ENCODE measurements at places on chromosomes 4 and X.
A peak's percentile ranks its signal among the peaks of the same experiment; 100 is the strongest.

GRCh38 chr4:2852481-2852921 lies 8.9 kb downstream of the ADD1 start:
- DNase-seq: no peak

DNA sequence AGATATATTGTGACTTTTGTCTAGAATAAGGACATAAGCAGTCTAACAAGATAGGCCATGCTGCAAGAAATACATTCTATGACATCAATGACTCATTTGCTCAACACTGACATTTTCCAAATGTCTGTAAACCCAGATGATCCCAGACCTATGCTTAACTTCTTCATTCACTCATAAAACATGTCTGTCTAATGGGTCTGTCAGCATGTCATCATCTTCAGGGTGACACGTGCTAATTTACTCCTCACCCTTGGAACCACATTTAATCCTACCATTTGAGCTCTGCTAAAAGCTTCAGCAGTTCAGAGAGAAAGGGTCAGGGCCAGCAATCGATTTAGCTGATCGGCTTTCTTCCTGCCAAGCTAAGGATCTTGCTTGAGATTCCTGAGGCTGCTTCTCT lies 109.4 kb upstream of the MAP3K15 start:
- no peak for DNase-seq

DNA sequence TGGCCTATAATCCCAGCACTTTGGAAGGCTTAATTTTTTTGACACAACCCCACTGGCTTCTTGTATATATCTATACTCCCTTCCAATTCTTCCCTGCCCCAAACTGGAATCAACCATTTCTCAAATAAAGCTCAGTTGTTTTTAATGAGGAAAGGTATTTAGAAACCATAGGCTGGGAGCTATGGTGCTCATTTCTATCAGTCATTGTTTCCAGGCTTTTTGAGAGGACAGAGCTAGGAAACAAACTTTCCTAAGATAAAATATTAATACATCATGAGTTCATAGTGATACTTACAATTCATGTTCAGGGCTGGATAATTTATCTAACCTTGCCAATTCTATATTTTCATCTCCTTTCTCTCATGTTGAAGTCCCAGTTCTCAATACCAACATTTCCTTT lies 50.3 kb downstream of the BCOR start:
- no peak for DNase-seq

DNA sequence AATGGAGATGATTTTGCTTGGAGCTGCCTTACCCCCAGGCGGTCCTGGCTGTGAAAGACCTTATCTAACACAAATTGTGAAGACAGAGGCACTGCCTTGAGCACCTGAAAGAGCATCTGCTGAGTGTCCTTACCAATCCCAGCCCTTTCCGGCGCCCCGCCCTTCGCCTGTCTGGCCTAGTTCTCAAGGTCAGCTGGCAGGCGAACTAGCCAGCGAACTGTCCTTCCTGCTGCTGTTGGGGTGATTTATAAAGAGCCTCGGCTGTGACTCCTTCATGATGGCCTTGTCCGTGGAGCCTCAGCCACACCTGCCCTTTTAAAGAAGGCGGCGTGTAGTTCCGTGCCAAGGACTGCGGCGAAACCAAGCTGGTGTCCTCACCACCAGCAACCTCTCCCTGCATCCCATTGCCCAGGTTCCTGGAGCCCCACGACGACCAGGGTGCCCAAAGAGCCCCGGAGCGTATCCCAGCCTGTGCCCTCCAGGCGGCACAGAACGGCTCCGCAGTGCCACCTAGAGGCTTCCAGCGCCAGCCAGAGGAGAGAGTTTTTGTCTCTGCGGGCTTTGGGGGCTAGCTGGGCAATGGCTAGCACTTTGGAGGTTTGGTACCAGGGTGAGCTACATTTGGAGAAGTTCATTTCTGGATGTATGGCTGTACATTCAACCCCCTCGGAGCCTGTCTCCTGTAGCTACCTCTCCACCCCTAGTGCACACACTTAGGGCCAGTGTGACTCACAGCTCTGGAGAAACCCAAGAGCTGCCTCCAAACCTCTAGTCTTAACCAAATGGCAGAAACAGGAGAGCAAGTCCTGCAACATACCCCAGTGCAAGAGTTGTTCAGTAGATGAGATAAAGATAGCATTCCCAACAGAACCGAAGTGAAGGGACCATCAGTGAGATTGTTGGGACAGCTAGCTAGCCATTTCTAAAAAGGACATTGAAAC lies 36.8 kb upstream of the VMA21 start:
- DNase-seq: peak; percentile 55

DNA sequence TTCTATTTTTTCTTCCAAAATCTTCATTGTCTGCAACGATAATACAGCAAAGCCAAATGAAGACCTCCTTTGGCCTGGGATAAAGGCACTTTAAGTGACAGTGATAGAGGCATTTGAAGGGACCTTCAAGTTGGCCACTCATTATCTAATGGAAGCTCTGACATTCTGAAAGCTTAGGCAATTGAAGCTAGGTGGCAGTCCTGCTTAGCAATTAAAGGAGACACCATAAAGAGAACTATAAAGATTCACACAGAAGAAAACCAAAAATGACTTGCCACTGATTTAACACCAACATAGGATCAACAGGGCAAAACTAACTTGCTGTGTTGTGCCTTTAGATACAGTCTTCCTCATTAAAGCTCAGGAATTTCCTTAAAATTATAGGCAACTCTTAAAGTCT lies 103.3 kb upstream of the TSPAN7 start:
- no peak for DNase-seq

DNA sequence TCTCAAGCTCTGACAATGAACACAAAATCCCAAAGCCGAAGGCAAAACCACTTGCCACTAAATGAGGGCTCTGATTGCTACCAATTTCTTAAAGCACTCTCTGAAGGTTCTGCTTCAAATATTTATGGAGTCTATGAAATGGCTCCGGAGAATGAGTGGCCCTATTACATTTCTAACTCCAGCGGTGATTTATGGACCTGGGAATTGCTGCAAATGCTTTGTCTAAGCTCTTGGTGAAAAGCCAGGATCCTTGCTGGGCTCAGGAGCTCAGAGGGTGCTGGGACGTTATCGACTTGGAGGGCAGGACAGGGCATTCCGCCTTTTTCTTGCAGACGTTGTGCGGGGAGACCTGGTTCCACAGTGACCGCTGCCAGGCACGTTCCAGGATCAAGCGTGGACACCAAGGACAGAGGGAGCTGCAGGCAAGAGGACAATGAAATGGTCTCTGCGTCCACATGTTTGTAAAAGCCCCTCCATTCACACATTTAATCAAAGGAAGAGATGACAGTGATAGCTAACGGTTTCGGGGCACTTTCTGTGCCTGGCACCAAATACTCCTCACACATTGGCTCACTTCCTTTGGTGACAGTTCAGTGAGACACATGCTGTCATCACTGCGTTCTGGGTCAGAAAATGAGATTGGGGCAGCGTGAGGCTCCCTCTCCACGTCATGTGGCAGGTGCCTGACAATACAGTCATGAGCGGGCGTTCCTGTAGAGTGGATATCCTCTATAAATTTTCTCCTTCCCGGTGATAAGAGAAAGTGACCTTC lies 58.8 kb downstream of the C4orf50 start:
- DNase-seq: no peak

DNA sequence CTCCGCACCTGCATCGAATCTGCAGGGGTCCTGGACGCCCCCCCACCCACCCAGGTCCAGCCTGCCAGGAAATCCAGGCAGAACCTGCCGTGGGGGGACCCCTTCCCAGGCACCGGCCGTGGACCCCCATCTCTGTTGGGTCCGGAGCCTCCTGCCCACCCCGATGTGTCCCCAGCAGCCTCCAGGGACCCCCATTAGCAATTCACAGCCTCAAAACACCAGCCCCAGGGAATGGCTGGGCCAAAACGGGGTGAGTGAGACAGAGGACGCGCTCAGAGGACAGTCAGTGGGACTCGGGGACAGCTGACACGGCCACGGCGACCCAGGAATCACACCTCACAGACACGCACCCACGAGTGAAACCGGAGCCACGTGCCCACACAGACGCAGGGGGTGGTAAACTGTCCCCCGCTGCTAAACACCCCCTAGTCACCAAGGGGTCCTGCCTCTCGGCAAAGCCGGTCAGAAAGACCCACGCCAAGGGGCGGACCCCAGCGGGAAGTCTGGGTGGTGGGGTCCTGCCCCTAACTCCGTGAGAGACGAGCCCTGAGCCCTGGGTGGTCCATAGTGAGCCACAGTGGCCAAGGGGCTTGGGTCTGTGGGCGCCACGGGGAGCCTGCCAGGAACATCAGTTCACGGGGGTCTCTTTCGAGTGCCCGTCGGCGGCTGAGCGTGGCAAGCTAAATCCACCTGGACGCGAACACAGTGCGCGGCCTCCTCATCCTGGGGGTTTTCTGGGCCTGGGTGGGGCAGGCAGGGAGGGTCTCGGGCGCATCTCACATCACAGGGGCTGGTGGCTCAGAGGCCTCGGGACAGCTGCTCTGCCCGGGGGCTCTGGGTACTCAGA lies 126.5 kb upstream of the NKX1-1 start:
- no peak for DNase-seq

DNA sequence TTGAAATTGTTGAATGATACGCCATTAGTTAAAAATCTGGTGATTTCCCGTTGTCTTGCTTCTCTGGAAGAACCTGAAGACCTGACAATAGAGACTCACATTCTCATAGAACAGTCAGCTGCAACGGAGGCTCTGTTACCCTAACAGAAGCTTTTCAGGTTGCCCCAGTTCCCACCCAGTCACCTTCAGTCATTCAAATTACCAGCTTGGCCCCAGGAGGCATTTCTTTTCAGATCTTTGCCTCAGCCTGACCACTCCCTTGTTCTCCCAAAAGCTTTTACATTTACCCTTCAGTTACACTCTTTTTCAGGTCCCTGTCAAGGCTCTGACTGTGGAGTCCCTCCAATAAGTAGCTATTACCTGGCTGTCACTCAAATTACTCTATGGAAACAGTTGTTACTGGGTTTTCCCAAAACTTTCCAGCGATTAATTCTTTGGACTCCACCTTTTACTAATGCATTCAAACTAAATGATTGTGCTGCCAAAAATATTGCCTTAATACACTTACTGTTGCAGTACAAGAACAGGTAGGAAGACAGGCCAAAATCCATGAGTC lies 162.2 kb upstream of the FTHL17 start:
- no peak for DNase-seq

DNA sequence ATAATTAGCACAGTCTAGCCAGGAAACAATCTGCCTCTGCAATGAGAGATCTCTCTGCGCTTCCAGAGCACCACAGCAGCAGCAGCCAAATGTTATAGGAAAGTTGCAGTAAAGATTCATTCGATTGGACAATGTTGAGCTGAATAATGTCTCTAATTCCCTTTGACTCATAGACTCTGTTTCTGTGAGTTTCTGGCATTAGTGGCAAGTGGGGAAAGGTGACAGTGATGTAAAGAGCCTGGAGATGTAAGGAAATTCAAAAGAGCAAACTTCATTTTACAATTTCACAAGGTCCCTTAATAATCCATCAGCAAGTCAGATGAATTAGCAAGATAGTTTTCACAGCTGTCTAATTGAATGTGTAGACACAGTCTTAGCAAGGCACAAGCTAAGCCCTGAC lies 184.4 kb downstream of the VEGFC start:
- no peak for DNase-seq

DNA sequence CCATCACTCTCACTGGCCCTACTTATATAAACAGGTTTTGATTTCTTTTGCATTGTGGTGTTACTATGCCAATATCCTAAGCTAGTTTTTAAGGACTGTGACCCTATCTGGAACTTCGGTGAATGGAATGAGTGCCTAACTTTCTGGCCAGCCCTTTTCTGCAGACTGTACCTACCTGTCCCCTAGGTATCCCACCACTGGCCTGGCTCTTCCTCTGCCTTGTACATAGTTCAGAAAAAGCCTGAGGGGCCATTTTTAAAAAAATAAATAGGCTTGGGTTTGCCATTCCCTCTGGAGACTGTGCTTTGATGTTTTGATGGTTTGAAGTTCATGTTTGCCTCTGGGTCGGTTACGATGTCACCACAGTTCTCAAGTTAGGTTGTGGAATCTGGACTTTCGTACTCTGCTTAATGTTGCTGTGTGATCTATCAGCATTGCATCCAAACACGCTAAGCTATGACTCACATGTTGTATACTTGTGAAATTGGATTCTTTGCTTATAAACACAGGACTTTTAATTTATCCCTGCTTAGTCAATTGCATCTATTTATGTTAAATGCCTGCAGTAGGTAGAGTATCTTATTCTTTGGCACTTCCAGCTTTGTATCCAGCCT lies 182.0 kb downstream of the ANKRD50 start:
- DNase-seq: no peak

- peak; percentile 4 for DNase-seq
Observed at GRCh38 chr4:11623726-11624037, 195.0 kb upstream of the HS3ST1 start.

DNA sequence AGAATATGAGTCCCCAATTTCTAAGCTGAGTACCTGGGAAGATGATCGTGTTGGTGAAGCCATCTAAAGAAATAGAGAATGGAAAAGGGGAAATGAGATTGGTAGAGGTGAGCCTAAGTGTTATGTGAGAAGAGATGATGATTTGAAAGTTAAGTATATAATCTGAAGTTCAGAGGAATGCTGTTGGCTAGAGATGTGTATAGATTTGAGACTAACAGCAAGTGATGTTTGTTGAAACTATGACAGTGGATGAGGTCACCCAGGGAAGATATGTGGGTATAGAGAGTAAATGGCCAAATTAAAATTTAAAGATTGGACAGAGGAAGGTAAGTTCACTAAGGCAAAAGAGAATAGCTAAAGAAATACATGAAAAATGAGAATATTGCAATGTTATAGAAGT lies 324.2 kb downstream of the MAPK10 start:
- no peak for DNase-seq

DNA sequence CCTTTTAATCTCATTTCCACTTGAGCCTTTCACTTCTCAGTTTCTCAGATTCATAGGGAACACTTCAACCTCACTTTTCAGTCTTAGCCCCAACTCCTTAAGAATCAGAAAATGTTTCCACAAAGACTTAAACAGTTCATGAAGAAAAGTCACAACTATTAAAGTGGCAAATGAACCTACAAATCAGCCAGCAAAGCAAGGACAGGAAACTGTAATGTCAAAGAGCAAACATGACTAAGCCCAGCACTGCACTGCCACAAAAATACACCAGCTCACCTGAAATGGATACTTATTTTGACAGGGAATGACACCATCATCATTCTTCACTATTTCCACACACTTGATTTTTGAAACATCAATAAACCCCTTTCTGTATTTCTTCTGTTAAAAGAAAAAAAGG lies 41.8 kb upstream of the TXK start:
- no peak for DNase-seq

- DNase-seq: no peak
Observed at GRCh38 chr4:168587411-168588125, 90.7 kb downstream of the PALLD start.

- no peak for DNase-seq
Observed at GRCh38 chrX:13064599-13065143, 20.3 kb upstream of the FAM9C start.

- DNase-seq: no peak
Observed at GRCh38 chr4:25174674-25175073, 14.4 kb upstream of the SEPSECS start.

All from NCI-H1092 (cell line).